ENCODE measurements at places on chromosomes 2 and 18. TPM values are rescaled to one million over a fixed set of nuclear protein-coding genes. Genes with fewer than 3 reads are reported as not detected.
A peak's percentile ranks its signal among the peaks of the same experiment; 100 is the strongest.

GRCh38 chr2:75622929-75623328 is 23.7 kb upstream of the MRPL19 start:
- H3K36me3 ChIP-seq, result peaks cover 7% of the 10 kb centered on the region
- H3K27me3 ChIP-seq, result peaks cover 59% of the 10 kb centered on the region
- peaks cover 2% of the 10 kb centered on the region for H3K4me1 ChIP-seq
- no peak overlapping the region for H3K4me3 ChIP-seq
- no peak overlapping the region for H3K27ac ChIP-seq

- no peaks in the 10 kb centered on the region for H3K36me3 ChIP-seq
- H3K27ac ChIP-seq, result peak overlapping the region; percentile 47
- no peak overlapping the region for H3K4me3 ChIP-seq
- no peak for DNase-seq
Observed at GRCh38 chr2:217792626-217793527, 209.9 kb downstream of the TNS1 start.

The ALPP gene
- total RNA-seq, result 0.29 TPM

DNA sequence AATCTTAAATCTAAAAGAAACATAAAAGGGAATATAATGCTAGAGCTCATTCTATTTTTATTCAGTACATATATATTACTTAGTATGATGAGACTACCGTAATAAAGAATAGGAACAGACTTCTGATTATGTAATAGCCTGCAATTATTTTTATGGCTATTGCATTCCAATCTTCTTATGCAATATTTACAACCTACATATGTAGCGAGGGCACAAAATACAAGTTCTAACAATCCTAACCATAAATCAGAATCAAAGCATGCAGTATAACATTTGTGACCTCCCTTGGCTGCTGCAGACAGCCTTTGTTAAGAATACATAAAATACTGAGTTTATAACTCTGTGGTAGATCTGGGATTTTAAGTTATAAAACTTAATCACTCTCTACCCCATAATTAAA is 177.6 kb downstream of the BABAM2 start:
- no peak for DNase-seq
- peaks cover 2% of the 10 kb centered on the region for H3K4me1 ChIP-seq
- no peak overlapping the region for H3K4me3 ChIP-seq
- H3K27ac ChIP-seq, result no peak overlapping the region

- H3K4me3 ChIP-seq, result no peak overlapping the region
- H3K36me3 ChIP-seq, result peaks cover 2% of the 10 kb centered on the region
- no peak overlapping the region for H3K27ac ChIP-seq
- H3K4me1 ChIP-seq, result peaks cover 2% of the 10 kb centered on the region
- no peak for DNase-seq
Observed at GRCh38 chr2:133607679-133608078, 39.4 kb upstream of the NCKAP5 start.

DNA sequence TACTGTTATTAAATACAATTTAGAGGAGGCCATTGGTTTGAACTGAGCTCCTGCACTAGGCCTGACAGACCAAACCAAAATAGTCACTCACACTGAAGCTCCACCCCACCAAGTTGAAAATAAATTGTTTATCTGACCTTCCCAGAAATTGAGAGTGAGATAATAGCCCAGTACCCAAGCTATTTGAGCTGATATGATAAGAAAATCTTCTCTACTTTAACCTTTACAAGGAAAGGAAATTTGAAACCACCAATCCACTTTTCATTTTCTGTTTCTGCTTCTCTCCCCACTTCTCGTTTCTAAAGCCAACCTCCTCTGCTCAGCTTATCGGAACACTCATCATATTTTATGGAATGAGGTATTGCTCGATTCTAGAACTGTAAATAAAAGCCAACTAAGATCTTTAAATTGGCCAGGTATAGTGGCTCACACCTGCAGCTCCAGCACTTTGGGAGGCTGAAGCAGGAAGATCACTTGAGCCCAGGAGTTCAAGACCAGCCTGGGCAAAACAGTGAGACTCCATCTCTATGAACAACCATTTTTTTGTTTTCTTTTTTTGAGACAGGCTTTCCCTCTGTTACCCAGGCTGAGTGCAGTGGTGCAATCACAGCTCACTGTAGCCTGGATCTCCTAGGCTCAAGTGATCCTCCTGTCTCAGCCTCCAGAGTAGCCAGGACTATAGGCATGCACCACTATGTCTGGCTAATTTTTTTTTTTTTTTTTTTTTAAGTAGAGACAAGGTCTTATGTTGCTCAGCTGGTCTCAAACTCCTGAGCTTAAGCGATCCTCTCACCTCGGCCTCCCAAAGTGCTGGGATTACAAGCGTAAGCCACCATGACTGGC is 13.3 kb upstream of the GALM start:
- H3K27ac ChIP-seq, result peak overlapping the region; percentile 97
- peaks cover 46% of the 10 kb centered on the region for H3K4me1 ChIP-seq
- no peak for DNase-seq
- H3K36me3 ChIP-seq, result peaks cover 3% of the 10 kb centered on the region
- no peaks in the 10 kb centered on the region for H3K27me3 ChIP-seq

Measured in T-helper 17 cell (primary cell).